ENCODE measurements at places on chromosomes 5 and 9. TPM values are rescaled to one million over a fixed set of nuclear protein-coding genes. Genes with fewer than 3 reads are reported as not detected.

C9orf50 gene
- total RNA-seq = not detected

SLC6A7 gene
- not detected for total RNA-seq

DNA sequence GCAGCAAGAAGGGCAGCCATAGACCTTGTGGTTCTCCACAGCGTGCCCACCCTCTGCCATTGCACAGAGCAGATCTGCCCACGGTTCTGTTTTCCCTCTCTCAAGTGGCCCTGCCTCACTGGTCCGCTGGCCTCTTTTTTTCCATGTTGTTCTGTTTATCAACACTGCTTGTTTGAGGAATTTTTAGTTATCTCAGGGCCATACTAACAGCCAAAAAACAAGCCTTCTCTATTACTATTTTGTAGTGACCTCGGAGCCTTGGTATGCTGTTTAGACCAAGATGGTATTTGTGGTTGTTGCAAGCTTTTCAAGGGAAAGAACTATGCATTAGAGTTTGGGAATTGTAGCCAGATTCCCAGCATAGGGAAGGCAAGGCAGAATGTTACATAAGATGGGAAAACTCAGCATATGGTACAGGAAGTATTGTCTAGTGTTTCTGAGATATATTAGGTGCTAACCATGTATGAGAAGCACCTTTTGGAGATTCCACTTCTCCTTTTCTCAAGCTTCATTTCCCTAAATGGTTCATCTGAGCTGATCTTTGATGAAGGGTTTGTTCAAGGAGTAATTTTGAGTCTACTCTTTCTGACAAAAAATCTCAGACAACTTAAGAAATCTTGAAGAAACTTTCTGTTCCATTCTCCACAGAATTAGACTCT is 54.3 kb downstream of the NUP214 start:
- DNase-seq = no peak

- DNase-seq = no peak
Observed at GRCh38 chr5:83802686-83803085, 82.0 kb upstream of the HAPLN1 start.

DNA sequence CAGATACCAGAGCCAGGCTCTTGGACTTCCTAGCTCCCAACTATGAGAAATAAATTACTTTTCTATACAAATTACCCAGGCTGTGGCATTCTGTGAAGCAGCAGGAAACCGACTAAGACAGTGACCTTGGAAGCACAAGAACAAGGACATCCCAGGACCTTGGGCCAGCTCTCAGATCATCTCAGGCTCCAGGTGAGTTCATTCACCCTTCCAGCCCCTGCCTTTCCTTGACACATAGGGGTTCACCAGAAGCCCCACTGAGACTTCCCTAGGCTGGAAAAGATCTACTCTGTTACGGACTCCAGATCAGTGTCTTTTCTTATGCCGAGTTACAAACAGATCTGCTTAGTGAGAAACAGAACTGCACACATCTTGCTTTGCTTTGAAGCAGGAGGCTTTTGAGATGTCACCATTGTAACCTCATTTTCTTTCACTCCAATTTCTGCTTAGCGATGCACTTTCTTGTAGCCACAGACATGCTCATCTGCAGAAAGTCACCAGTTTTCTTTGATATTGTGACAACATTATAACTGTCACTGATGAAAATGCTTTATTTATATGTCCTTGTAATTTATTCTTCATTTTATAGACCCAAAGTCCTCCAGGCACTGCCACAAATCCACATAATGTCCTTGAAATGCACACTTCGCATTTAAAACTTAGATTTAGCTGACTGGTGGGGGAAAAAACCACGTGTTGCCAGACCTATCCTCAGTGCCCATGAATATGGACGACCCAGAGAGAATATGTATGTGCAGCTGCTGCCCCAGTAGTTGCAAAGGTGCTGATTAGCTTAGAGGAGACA is 8.1 kb downstream of the CD180 start:
- no peak for DNase-seq

TUSC1 gene
- 18.1 TPM for total RNA-seq

PNPLA7 gene
- total RNA-seq = 13.0 TPM

GRCh38 chr9:91303741-91304415 is 57.8 kb downstream of the AUH start:
- no peak for DNase-seq

- peak; percentile 90 for DNase-seq
Observed at GRCh38 chr9:8857926-8858595, 1058.5 kb upstream of the DMAC1 start.

- DNase-seq = peak; percentile 4
Observed at GRCh38 chr5:132270335-132270665, 12.8 kb downstream of the PDLIM4 start.

GRCh38 chr9:99056886-99057664 is 47.8 kb upstream of the TGFBR1 start:
- no peak for DNase-seq

GRCh38 chr5:16926417-16926816 is 9.7 kb downstream of the MYO10 start:
- DNase-seq = no peak

DNA sequence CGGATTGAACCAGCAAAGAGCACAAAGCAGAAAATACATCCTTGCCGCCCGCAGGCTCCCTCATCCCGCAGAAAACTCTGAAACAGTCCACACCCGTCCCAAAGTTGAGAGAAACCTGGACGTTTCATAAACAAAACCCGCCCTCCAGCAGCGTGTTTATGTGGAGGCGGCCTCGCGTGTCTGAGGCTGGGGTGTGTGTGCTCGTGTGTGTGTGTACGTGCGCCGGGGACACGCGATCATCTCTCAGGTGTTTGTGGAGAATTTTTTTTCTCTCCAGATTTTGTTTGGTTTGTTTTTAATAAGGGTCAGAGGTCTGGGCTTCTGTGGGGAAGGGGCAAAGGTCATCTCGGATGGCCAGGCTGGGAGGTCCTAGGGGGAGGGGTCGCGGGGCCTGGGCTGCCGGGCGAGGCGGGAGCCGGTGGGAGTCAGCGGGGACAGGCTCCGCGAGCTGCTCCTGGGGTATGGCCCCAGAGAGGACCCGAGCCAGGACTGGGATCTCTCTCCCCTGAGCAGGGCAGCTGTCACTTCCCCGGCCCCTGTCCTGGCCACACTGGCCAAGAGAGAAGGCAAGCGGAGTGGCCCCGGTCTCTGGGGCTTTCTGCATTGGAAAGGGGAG is 206.4 kb downstream of the C9orf50 start:
- peak; percentile 77 for DNase-seq

SLC36A3 gene
- total RNA-seq = not detected

GRCh38 chr5:173004013-173004412 is 20.4 kb downstream of the ATP6V0E1 start:
- no peak for DNase-seq

DNA sequence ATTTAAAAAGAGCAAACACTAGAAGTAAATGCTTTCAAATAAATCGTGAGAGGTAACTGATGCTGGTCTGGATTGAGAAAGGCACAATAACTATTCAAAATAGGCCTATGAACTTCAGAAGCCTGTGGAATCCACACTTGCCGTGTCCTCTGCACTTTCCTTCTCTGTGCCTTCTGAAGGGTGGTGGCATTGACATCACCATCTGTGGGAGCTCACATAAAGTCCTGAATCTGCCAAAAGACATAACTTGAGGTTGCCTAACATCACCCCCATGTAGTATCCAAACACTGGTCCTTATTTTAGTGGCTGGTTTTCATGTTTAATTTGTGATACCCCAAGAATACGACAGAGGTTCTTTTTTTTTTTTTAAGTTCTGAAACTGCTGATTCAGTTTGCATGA is 59.8 kb downstream of the IRF1 start:
- DNase-seq = no peak

FBP2 gene
- total RNA-seq = not detected

DNA sequence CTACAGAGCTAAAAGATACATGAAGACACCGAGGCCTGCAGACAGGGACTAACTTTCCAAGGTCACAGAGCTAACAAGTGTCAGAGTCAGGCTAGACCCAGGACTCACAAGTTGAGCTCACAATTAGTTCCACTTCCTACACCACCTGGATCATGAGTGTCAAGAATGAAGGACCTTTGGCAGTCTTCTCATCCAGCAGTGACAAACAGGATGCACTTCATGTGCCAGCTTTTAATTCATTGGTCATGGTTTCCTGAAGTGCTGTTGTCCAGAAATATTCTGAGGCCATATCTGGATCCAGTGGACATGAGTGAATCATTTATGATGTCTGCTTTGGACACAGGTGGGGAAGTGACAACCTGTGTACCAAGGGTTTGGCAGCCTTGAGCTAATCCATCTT is 77.4 kb downstream of the KCNIP1 start:
- no peak for DNase-seq

DNA sequence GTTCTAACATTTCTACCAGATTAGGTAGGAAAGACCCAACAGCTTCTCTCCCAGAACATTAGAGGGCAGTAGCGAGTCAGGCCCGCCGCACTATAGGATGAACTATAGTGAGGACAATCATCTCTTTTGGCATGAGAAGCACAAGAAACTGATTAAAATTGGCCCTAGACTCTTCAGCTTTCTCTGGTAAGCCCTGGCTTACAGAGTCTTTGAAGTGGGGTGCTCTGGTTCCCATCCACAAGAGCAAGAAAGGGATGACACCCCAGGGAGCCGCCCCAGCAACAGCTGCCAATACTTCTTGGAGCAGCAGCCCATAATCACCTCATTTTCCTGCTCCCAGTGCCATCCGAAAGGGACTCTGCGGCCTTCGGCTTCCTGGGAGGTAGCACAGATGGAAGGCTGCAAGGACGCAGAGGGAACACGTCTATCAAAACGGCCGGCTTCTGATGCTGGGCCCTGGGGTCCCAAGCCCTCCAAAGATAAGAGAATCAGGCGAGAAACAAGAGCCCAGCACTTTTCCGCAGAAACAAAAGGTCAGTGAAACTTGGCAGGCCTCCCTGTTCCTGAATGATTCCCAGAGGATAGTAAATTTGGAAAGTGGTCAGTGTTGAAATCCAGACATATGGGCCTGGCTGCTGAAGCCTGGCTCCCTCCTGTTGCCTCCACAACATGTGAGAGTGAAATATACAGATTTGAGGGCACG is 69.3 kb downstream of the HSD17B3 start:
- peak; percentile 90 for DNase-seq
